ENCODE measurements at places on chromosomes 5 and 9. TPM values are rescaled to one million over a fixed set of nuclear protein-coding genes. Genes with fewer than 3 reads are reported as not detected.

- no peak overlapping the region for H3K27ac ChIP-seq
- H3K27me3 ChIP-seq: no peaks in the 10 kb centered on the region
- peaks cover 31% of the 10 kb centered on the region for H3K36me3 ChIP-seq
- H3K4me1 ChIP-seq: peaks cover 3% of the 10 kb centered on the region
These were observed 71.8 kb downstream of the PHF2 start for GRCh38 chr9:93648181-93648580.

- H3K4me1 ChIP-seq: no peaks in the 10 kb centered on the region
- no peak overlapping the region for H3K4me3 ChIP-seq
- H3K27me3 ChIP-seq: no peaks in the 10 kb centered on the region
- no peak overlapping the region for H3K27ac ChIP-seq
These were observed 6.6 kb downstream of the IDNK start for GRCh38 chr9:83629433-83630104.

DNA sequence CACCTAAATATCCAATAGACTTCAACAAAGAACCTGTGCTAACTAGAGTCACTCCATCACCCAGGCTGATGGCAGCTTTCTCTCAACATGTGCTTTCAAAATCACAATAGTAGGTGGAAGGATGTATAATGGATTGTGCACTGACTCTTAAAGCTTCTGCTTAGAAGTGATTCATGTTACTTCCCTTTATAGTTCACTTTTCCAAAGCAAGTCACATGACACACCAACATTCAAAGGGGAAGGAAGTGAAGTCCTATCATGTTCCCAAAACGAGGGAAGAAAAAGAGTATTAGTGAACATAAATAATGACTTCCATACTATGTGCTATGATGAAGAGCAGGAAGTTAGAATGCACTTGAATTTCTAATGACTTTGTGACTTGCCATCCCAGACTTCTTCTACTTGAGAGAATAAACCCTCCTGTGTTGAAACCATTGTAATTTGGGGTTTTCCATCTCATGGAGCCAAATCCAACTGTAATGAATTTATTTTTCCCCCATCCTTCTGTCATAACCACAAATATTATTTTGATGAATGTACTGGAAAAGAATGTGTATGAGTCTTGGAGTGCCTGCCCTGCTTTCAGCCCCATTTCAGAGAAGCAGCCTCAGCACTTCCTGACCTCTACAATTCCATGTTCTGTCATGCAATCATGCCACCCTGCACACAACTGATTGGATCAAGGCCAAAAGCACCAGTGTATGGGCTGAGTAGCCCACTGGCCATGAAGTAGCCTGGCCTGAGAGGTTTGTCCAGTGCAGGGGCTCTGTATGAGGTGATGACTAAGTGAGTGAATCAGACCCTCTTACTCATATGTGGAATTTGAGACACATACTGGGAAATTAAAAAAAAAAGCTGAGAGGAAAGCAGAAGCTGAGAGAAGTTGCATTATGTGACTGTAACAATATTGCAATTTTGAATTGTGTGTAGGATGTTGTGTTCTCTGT is 525.9 kb upstream of the CLINT1 start:
- no peaks in the 10 kb centered on the region for H3K27me3 ChIP-seq
- no peaks in the 10 kb centered on the region for H3K36me3 ChIP-seq
- peaks cover 41% of the 10 kb centered on the region for H3K4me1 ChIP-seq
- H3K4me3 ChIP-seq: no peak overlapping the region

- no peak overlapping the region for H3K4me3 ChIP-seq
- no peaks in the 10 kb centered on the region for H3K36me3 ChIP-seq
- H3K4me1 ChIP-seq: no peaks in the 10 kb centered on the region
- H3K27ac ChIP-seq: no peak overlapping the region
- peaks cover 26% of the 10 kb centered on the region for H3K27me3 ChIP-seq
- DNase-seq: no peak
These were observed 3.7 kb downstream of the SYK start for GRCh38 chr9:90805006-90805996.

DNA sequence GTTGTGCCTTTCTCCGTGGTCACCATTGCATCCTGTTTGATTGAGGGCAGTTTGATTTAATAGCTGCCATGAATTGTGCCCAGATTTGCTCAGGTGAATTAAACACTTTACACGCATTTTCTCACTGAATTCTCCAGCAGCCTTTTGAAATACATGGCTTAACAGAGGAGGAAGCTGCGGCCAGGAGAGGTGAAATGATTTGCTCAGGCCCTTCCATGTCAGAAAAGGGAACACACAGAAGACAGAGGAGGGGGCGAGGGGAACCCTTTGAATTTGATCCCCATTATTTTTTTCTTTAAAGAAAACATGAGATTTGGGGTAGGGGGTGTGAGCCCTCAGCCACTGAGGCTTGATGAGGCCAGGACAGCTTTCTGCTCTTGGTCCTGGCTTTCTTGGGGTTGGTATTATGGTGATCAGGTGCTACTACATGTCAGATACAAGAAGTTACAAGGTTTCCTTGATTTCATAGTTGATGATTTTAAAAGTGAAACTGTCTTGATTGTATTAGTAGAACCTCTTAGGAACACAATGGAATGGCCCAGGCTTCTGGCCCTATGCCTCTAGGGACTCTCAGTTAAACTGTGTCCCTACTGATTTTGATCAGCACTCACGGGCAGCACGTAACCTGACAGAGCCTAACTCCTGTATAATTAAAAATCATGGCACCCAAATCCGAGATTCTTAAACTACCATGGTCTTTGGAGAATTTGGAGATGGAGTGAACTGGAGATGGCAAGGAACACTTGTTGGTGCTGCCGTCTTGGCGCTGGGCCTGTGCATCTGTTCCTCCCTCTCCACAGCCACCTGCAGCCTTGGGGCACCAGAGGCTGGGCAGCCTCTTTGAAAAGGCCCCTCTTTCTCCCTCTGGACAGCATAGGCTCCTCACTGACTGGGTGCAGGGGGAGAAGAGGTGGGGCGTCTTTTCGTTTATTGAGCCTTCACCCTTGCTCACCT is 107.9 kb downstream of the TRIO start:
- H3K4me1 ChIP-seq: peaks cover 34% of the 10 kb centered on the region
- peak overlapping the region; percentile 32 for H3K27ac ChIP-seq
- H3K36me3 ChIP-seq: peaks cover 10% of the 10 kb centered on the region
- no peak for DNase-seq
- no peaks in the 10 kb centered on the region for H3K27me3 ChIP-seq

DNA sequence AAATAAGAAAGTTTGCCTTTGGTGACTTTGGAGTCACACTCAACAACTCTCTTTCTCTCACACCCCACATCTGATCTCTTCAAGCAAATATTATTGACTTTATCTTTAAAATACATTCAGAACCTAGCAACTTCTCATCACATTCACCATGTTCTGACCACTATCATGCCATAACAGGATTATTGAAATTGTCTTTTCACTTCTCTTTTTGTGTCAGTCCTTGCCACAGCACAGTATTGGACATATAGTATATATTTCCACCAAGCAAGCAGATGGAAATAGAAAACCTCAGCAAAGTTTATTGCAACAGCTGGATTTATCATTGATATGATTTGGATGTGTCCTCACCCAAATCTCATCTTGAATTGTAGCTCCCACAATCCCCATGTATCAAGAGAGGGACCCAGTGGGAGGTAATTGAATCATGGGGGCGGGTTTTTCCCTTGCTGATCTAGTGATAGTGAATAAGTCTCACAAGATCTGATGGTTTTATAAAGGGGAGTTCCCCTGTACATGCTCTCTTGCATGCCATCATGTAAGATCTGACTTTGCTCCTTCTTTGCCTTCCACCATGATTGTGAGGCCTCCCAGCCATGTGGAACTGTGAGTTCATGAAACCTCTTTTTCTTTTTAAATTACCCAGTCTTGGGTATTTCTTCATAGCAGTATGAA is 26.9 kb upstream of the ITGA1 start:
- no peaks in the 10 kb centered on the region for H3K27me3 ChIP-seq
- H3K4me3 ChIP-seq: no peak overlapping the region
- no peak overlapping the region for H3K27ac ChIP-seq
- no peaks in the 10 kb centered on the region for H3K4me1 ChIP-seq

- H3K27me3 ChIP-seq: no peaks in the 10 kb centered on the region
- H3K4me1 ChIP-seq: 0 out of 2 replicates have a peak, but pooled peaks cover 5% of the 10 kb centered on the region
- DNase-seq: no peak
- no peak overlapping the region for H3K4me3 ChIP-seq
These were observed 6.9 kb downstream of the RNU6ATAC start for GRCh38 chr9:134157378-134157885.

GRCh38 chr5:174319551-174319950 is 274.0 kb downstream of the NSG2 start:
- no peak overlapping the region for H3K4me3 ChIP-seq
- peaks cover 2% of the 10 kb centered on the region for H3K4me1 ChIP-seq
- no peak for DNase-seq

DNA sequence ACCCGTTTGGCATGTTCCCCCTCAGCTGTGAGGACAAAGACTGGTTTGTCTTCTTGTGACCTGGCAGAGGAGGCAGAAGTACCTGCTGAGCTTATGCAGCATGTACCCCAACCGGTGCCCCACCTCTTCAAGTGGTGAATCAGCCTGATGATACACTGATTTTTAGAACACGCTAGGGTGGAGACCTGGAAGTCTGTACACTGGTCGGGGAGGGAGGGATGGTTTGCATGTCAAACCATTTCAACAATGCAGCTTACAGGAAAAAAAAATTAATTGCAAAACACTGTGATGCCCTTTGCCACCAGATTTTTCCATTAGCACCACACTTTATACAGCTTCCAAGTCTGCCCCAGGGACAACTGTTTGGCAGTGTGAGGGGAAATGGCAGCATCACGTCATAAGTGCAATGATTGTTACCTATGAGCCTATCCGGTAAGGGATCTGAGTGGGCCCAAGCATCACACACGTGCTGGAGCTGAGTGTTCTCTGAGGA is 155.1 kb upstream of the DMRT1 start:
- H3K27me3 ChIP-seq: no peaks in the 10 kb centered on the region
- DNase-seq: no peak
- H3K27ac ChIP-seq: no peak overlapping the region
- no peaks in the 10 kb centered on the region for H3K4me1 ChIP-seq

DNA sequence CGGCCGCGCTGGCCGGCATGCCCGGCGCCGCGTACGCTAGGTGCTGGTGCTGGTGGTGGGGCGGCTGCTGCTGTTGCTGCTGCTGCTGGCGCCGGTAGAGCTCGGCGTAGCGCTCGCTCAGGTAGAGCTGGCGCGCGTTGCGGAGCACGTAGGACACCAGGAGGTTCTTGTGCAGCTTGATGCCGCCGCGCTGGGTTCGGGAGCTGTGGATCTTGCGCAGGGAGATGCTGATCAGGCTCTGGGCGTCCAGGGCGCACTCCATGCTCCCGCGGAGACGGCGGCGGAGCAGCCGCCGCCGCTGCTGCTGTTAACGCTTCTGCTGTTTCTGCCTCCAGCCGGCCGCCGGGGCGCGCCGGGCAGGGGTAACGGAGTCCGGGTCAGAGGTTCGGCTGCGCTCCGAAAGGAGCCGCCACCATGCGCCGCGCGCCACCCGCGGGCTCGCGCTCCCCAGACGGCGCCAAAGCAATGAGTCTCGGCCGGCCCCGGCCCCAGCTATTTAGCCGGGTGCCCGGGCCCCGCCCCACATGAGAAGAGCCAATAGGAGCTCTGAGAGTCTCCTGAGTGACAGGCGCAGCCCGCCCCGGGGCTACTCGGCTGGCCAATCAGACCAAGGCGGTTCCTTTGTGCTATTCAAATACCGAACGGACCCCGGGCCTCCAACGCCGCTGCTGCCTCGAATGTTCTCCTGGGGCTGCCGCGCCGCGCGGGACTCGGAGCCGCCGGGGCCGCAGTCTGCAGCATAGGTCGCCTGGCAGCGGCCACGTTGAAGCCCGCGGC is at the start of gene IER5L:
Gene IER5L, minus strand, starts transcription at position 471 of the 777 bp plus-strand sequence. Its CDS starts 209 bp downstream, at position 262.
- no peaks in the 10 kb centered on the region for H3K36me3 ChIP-seq
- H3K4me3 ChIP-seq: peak within 1 kb of the TSS; percentile 52
- peak; percentile 96 for DNase-seq
- peak within 1 kb of the TSS; percentile 33 for H3K27ac ChIP-seq
- H3K4me1 ChIP-seq: peaks cover 34% of the 10 kb centered on the region

- no peak for DNase-seq
- no peaks in the 10 kb centered on the region for H3K36me3 ChIP-seq
- no peak overlapping the region for H3K27ac ChIP-seq
- no peak overlapping the region for H3K4me3 ChIP-seq
- peaks cover 12% of the 10 kb centered on the region for H3K27me3 ChIP-seq
These were observed 36.9 kb upstream of the MED27 start for GRCh38 chr9:132116583-132116982.

DNA sequence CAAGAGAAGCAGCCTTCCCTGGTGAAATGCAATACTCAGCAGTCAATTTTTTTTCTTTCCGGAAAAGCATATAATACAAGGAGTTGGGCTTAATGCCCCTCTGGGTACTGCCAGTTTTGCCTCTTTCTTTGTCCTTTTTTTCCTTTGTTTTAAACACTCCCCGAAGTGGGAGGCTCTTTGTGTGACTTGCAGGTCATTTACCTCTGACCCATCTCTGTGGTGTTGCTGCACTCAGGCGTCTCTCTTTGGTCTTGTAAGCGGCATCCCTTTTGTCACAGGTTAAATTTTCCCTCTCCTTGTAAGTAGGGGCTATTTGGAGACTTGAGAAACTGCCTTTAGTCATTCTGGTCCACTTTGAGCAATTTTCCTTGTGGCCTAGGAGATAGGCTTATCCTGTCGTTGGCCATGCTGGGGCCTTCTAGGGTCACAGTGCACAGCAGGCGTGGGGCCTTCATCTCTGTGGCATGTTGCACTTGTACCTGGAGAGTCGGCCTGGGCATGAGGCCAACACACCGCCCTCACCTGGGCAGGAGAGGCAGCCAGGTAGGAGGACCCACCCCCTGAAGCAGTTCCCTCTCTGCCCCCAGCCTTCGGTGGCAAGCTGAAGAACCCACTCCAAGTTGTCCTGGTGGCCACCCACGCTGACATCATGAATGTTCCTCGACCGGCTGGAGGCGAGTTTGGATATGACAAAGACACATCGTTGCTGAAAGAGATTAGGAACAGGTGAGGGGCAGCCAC is 27.7 kb upstream of the CTSL start:
- peaks cover 100% of the 10 kb centered on the region for H3K36me3 ChIP-seq
- no peaks in the 10 kb centered on the region for H3K27me3 ChIP-seq
- no peak overlapping the region for H3K4me3 ChIP-seq
- H3K27ac ChIP-seq: no peak overlapping the region
- DNase-seq: no peak

- no peak overlapping the region for H3K4me3 ChIP-seq
- DNase-seq: no peak
- no peaks in the 10 kb centered on the region for H3K36me3 ChIP-seq
- H3K27me3 ChIP-seq: no peaks in the 10 kb centered on the region
These were observed 235.5 kb upstream of the ZNF608 start for GRCh38 chr5:124981901-124982300.

DNA sequence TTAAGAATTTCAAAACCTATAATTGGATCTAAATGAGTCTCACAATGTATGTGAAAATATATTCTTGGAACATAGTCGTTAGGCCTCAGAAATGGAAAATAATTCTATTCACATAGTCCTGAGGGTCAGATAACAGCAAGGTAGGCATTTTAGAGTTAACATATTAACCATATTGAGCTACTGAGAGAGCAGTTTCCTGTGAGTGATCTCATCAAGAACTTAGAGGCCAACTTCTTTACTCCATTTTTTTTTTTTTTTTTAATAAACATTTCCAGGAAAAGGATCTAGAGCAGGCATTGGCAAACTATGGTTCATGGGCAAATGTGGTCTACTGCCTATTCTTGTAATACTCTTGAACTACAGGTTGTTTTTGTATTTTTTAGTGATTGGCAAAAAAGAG is 26.6 kb downstream of the RAB24 start:
- no peak overlapping the region for H3K4me3 ChIP-seq
- H3K27ac ChIP-seq: no peak overlapping the region
- H3K4me1 ChIP-seq: no peaks in the 10 kb centered on the region

Gene PCDHB15
- 1.0 TPM for total RNA-seq

Gene OLFM1
- total RNA-seq: 23.4 TPM

Gene GTF3C5
- 64.8 TPM for total RNA-seq

Gene GPR151
- total RNA-seq: not detected

Gene FAM153A
- not detected for total RNA-seq

Gene LCN9
- total RNA-seq: not detected

Gene CDKN2B
- total RNA-seq: 22.3 TPM

Gene DMGDH
- not detected for total RNA-seq

Gene STKLD1
- 0.63 TPM for total RNA-seq

Gene PCDHGC3
- 45.5 TPM for total RNA-seq

Gene RETREG1
- total RNA-seq: 1.7 TPM
